HT-29 (cell line): ENCODE measurements at places on chromosomes 11 and 22.
A peak's percentile ranks its signal among the peaks of the same experiment; 100 is the strongest.

- peak; percentile 89 for DNase-seq
Measured at GRCh38 chr11:44775366-44775984, 48.7 kb downstream of the TSPAN18 start.

- DNase-seq, result no peak
Measured at GRCh38 chr11:1281974-1282365, 27.5 kb downstream of the TOLLIP start.

DNA sequence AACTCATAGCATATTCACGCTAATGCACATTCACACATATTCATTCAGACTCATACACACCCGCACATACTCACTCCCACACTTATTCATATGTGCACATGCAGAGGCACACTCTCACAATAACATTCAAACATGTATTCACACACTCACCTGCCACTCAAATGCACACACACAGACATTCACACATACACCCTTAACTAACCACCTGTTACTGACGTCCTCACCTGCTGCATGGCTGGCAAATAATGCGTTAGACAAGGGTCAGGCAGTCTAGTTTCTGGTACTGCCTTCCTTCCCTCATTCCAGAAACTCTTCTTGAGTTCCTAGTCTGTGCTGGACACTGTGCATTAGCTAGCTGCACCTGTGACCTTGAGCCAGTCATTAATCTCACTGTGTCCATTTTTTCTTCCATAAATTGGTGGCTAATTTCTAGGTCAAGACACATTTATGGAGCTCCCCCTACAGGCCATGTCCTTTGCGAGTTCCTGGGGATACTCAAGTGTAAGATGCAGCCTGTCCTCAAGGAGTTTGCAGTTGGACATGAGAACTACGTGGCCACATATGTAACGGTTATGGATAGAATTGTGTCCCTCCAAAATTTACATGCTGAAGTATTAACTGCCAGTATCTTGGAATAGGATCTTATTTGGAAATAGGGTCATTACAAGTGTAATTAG is 34.5 kb upstream of the SEZ6L start:
- peak; percentile 1 for DNase-seq

- no peak for DNase-seq
Measured at GRCh38 chr11:126411971-126412381, 56.5 kb downstream of the ST3GAL4 start.

- no peak for DNase-seq
Measured at GRCh38 chr11:67486481-67487195, 3.8 kb downstream of the AIP start.
